K562 (cell line): ENCODE measurements at places on chromosomes 5 and 9. TPM values are rescaled to one million over a fixed set of nuclear protein-coding genes. Genes with fewer than 3 reads are reported as not detected.

GRCh38 chr5:135887881-135888614, 7.6 kb downstream of the IL9 start:
- DNase-seq, result peak; percentile 18
- no peak overlapping the region for H3K4me3 ChIP-seq
- H3K36me3 ChIP-seq, result no peaks in the 10 kb centered on the region
- H3K27me3 ChIP-seq, result no peaks in the 10 kb centered on the region; the same call in 1 of the 3 replicates

- no peaks in the 10 kb centered on the region for H3K27me3 ChIP-seq
- H3K4me1 ChIP-seq, result no peaks in the 10 kb centered on the region
- H3K4me3 ChIP-seq, result no peak overlapping the region
- H3K27ac ChIP-seq, result no peak overlapping the region
- no peak for DNase-seq
- H3K36me3 ChIP-seq, result no peaks in the 10 kb centered on the region
These were observed 37.7 kb upstream of the IL7R start for GRCh38 chr5:35819026-35819425.

DNA sequence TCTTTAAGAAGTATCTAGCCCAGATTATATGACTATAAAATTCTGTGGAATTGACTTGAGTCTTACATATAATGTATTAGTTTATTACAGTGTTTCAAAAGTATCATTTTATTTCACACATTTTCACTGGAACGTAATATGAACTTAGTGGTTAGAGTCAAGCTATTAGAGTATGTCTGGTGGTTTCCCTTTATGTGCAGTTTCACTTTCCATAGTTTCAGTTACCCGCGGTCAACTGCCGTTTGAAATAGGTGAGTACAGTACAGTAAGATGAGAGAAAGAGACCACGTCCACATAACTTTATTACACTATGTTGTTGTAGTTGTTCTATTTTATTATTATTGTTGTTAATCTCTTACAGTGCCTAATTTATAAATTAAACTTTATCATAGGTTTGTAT, 50.5 kb downstream of the COMMD10 start:
- no peak overlapping the region for H3K4me3 ChIP-seq
- no peaks in the 10 kb centered on the region for H3K4me1 ChIP-seq
- no peak for DNase-seq
- no peak overlapping the region for H3K27ac ChIP-seq
- no peaks in the 10 kb centered on the region for H3K27me3 ChIP-seq

Gene ZNF658
- total RNA-seq, result 0.78 and 0.98 TPM in 2 replicates
